IgD-negative memory B cell (primary cell): ENCODE measurements at places on chromosomes 4 and X. TPM values are rescaled to one million over a fixed set of nuclear protein-coding genes. Genes with fewer than 3 reads are reported as not detected.

Gene SPIN2B
- 17.3 TPM for polyA plus RNA-seq

Gene STPG2
- 0.18 TPM for polyA plus RNA-seq

Gene CCDC149
- polyA plus RNA-seq: not detected

Gene ASB12
- not detected for polyA plus RNA-seq

Gene MAOB
- polyA plus RNA-seq: not detected
